ENCODE measurements at places on chromosomes 16 and 17.

GRCh38 chr17:80649672-80650330 lies 105.2 kb downstream of the RPTOR start:
- peak; percentile 54 for DNase-seq

DNA sequence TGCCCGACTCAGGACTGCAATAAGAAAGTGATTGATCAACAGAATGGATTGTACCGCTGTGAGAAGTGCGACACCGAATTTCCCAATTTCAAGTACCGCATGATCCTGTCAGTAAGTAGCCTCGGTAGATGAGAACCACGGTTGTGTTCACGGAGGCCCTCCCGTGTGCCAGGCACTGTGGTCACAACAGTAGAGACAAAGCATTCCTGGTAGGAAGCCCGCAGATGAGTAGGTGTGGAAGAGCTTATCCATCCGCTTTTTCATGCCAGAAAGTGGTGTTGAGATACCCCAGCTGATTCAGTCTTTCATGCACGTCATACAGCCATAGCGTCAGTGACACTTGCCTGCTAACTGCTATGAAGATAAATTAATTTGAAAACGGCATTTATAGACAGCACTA lies 58.9 kb downstream of the RPA1 start:
- DNase-seq: no peak

DNA sequence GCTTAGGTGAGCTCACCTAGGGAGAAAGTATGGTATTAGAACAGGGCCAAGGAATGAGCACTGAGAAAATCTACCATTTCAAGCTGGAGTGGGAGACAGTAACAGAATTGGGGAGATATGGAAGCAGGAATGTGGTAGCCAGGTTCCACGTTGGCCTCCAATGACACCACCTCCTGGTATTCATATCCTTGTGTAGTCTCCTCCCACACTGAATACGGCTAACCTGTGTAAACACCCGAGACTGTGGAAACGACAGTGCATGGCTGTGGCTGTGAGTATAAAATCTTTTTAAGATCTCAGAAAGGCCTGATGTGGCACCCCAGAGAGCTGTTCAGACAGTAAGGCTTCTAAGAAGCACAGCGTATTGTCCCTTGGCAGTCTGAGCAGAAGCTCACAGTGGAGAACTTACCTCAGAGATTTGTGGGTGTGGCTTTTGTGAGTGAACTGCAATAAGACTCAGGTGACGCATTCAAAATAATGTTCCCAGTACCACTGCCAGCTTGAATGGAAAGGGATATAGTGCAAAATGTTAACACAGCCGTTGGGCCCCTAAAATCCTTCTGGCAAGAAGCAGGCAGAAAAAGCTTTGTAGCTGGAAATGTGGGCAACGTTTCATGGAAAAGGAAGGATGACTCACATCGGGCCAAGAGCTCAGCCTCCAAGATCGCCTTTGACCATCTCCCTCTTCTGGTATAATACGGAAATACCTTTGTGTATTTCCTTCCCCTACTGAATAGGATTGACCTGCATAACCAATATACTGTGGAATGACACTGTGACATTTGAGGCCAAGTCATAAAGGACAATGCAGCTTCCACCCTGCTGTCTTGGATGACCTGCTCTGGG lies 14.4 kb downstream of the SDR42E1 start:
- no peak for DNase-seq

- peak; percentile 82 for DNase-seq
These were observed 58.2 kb upstream of the RPH3AL start for GRCh38 chr17:410543-411401.
